Activated CD4-positive, alpha-beta T cell treated with anti-CD3 and anti-CD28 coated beads for 24 hours (primary cell): ENCODE measurements at places on chromosomes 4 and X.
A peak's percentile ranks its signal among the peaks of the same experiment; 100 is the strongest.

GRCh38 chrX:154002215-154002719 is 17.4 kb downstream of the IRAK1 start:
- DNase-seq: no peak

- DNase-seq: no peak
These were observed 155.9 kb upstream of the RASGEF1B start for GRCh38 chr4:81627590-81627989.

GRCh38 chr4:185779517-185779916 is 32.5 kb downstream of the SORBS2 start:
- no peak for DNase-seq

GRCh38 chr4:25993395-25994185 is 79.6 kb downstream of the SMIM20 start:
- peak; percentile 8 for DNase-seq
